Activated CD4-positive, alpha-beta T cell treated with anti-CD3 and anti-CD28 coated beads, Interleukin-2, amount 50 U/mL, for 48 hours (primary cell): ENCODE measurements at places on chromosomes 11 and 22.

- DNase-seq: no peak
Observed at GRCh38 chr11:75563978-75564552, 2.0 kb downstream of the SERPINH1 start.

- no peak for DNase-seq
Observed at GRCh38 chr22:49710746-49711145, 116.9 kb downstream of the BRD1 start.

DNA sequence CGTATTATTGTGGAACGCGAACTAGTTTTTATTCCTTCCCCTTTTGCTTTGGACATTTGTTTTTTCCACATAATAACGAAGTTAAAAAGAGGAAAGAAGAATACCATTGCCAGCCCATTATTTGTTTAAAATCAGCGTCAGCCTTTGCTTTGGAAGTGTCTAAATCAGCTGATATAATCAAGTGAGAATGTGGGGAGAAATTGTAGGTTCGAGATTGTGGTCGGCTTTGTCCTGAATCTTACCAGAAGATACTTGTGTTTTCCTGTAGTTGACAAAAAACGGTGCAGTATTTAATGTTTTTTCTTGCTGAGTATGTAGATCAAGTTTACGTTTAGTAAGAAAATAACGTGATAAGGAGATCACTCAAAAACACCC lies 935 bp downstream of the ZNF143 start:
- DNase-seq: no peak

GRCh38 chr11:45688472-45689033 lies 23.1 kb upstream of the CHST1 start:
- DNase-seq: no peak

- no peak for DNase-seq
Observed at GRCh38 chr11:95507794-95508193, 276.8 kb upstream of the SESN3 start.

DNA sequence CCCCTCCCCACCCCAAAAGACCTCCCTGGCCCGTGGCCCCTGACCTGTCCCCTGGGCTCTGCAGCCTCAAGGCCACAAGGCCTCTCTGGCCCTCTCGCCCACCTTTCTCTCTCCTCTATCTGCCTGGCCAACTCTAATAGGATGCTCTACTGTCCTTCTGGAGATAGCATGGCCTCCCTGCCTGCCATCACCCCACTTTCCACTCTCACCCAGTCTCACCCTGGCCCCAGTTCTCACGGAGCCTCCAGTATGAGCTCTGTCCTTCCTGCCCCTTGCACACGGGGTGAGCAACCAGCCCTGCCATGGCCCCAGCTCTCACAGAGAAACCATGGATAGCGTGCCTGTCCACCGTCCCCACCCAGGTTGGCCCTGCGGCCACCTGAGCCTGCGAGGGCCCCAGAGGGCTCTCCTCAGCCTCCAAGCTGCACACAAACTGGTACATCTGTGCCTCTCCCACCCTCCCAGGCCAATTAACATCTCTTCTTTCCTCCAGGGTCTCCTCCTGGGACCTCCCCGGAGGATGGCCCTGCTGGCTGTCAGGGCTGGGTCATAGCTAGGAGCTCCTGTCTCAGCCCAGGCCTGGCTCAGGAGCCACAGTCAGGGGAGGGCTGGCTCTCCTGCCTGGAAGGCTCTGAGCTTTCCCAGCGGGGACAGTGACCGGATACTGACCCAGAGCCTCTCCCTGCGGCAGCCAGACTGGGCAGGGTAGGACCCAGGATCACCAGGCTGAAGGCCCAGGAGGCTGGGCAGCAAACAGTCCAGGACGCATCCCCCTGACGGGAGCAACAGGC lies 22.3 kb downstream of the RTN4R start:
- no peak for DNase-seq

- no peak for DNase-seq
Observed at GRCh38 chr11:82845356-82846353, 54.6 kb downstream of the PRCP start.

DNA sequence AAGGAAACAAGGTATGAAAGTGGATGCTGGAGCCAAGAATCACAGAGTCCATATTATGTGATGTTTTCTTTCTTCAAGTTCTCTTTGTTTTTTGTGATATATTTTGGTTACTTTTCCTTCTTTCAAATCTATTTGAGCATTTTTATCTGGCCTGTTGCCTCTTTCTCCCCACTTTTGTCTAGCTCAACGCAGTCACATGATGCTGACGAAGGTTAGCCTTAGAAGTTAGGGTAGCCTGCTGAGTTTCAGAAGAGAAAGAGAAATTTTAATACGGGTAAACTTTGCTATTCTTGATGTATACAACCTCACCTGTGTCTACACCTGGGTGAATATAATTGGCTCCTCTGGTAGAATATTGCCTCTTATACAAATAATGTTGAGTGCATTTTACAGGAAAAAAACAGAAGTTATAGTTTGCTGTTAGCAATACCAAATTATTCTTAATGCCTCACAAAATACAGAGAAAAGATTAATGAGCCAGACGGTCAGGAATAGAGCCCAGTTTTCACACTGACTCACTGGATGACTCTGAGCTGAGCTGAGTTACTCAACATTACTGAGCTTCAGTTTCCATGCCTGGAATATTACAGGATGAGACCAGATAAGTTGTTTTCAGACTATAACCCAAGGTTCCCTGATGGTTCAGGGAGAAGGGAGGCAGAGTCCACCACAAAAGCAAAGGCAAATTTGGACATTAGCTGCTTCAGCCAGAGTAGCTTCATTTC lies 161.6 kb upstream of the BDNF start:
- DNase-seq: no peak

- no peak for DNase-seq
Observed at GRCh38 chr11:79461144-79461543, 20.3 kb upstream of the TENM4 start.

GRCh38 chr11:72738199-72739141 lies 13.7 kb downstream of the ARAP1 start:
- no peak for DNase-seq

DNA sequence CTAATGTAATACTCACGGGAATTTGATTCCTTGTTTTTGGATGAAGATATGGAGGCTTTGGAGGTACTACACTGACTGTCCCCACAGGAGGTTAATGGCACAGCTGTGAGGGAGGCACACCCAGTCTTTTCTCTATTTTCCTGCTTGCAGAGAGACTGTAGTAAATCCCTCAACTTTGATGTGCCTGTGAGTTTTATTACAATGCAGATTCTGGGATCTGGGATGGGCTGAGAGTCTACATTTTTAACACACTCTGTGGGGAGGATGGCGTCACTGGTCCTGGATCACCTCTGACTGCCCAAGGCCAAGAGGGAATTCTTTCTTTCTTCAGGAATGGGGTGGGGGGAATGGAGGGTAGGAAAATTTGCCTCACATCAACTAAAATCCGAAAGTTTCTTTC lies 80.2 kb upstream of the NTM start:
- no peak for DNase-seq

- no peak for DNase-seq
Observed at GRCh38 chr11:15114501-15115475, at the start of gene INSC. Gene INSC, plus strand, starts transcription at chr11:15114923. Its CDS starts 34,252 bp downstream, at chr11:15149175.

DNA sequence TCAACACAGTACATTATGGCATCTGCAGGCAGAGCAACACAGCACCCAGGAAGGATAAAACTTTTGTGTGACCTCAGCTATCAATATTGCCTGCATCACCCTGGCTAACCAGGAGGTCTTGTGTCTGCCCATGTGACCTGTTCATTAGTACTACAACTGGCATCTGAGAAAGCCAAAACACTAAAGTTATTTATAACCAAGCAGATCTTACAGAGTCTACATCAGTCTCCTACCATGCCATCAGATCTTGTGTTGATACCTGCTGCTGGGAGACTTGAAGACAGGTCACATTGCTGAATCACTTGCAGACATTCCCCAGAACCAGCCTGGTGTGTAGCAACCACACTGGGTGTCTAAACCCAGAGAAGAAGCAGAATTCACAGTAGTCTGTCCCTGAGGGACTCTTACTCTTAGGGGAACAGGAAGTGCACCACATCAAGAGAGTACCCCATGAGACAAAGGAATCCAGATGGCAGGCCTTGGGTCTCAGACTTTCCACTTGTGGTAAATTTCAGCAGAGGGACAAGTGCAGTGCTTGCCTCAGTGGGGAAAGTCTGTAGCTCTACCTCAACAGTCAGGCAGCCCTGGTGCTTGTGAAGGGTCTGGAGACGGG lies 7.0 kb downstream of the OR9G1 start:
- DNase-seq: no peak

- no peak for DNase-seq
Observed at GRCh38 chr11:9738707-9739106, 74.8 kb downstream of the SWAP70 start.

DNA sequence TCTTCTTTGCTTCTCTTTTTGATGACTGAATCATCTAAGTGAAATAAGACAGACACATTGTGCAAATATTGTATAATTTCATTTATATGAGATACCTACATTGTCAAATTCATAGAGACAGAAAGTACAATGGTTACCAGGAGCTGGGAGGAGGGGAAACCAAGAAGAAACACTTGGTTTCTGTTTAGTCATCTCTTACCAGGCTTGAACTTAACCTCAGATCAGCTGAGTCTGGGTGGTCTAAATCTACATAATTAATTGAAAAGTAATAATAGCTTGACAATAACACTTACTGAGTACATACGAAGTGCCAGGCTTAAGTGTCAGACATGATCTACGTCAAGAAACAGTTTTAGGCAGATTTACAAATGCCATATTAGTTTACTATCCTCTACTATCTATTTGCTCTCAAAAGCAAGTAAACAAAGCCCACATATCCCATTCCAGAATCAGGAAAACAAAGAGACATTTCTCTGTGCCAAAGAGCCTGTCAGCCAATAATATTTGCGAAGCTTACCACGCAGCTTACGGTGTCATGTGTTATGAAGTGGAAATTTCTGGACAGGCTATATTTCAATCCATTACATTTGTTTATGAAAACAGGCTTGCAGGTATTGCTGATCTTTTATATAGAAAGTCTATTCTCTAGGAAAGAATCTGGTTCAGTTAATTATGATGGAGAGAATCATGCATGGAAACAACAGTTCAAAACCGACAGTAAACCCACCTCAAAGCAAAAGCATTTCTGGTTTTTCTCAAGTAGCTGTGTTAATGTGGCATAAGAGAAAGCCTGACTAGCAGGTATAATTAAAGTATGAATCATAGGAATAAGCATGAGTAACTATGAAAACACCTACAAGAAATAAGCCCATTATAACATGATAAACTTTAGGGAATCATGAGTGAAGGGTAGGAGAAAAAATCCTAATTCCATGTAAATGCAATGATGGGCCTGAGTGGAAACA lies 2.7 kb upstream of the ARHGAP42 start:
- DNase-seq: no peak

DNA sequence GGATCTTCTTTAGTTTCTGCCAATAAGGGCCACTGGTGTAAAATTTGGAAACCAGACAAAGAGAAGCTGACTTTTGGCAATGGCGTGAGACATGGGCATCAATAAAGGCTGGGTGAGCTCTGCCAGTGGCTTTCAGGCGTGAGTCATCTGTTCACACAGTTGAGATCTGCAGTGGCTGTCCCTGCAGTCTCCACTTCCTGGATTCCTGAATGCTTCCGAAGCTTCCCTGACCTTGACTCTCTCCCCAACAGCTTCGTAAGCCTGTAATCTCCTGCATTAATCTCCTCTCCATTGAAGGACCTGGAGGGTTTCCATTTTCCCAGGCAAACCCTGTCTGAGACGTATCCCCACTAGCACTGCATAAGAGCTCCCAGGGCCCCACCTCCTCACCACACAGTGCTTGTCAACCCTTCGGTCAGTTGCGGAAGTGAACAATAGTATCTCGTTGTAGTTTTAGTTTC lies 574.7 kb downstream of the TBC1D22A start:
- no peak for DNase-seq

GRCh38 chr11:10426475-10426874 lies 28.6 kb upstream of the AMPD3 start:
- DNase-seq: no peak

DNA sequence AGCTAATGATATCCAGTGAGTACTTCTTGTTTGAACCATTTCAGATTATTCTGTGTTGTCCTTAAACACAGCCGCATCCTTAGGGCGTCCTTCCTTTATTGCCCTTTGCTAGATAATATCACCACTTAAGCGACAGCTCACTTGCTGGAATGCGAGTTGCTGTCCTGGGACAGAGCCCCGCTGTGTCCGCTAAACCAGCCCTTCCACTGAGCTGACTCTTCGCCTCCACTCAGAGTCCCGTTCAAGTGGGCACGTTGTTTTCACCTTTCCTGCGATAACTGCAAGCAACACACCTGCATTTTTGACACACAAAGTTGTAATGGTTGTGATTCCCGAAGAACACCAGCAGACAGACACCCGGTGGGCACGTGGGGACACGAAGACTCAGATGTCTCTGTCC lies 140.0 kb downstream of the TBC1D22A start:
- DNase-seq: no peak

- DNase-seq: no peak
Observed at GRCh38 chr11:69455969-69456368, 25.5 kb upstream of the LINC01488 start.

DNA sequence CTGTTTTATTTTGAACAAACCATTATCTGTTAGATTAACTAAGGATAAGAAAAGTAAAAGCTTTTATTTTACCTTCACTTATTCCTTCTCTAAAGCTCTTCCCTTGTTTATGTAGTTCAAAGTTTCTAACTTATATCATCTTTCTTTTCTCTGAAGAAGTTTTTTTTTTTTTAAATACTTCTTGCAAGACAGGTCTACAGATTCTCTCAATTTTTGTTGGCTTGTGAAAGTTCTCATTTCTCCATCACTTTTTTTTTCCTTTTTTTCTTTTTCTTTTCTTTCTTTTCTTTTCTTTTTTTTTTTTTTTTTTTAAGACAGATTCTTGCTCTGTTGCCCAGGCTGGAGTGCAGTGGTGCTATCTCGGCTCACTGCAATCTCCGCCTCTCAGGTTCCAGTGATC lies 4.7 kb upstream of the TREH start:
- DNase-seq: no peak

DNA sequence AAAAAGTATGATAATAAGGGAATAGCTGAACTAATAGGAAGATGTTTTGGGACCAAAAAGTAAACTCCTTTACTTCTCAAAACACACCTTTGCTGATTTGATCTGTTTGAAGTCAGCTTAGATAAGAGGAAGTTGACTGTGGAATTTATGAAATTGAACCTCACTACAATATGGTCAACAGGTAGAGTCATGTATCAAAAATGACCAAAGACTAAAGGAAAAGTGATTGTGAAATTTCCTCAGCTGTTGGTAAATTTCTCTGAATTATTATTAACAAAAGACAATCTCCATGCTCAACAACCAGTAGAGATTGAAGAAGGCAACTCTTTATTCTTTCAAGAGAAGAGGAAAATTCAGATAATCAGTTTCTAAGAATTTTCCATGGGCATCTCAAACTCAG lies 826.5 kb downstream of the KCNA4 start:
- no peak for DNase-seq
